Cortex of kidney (tissue), 1 donor: ENCODE measurements at places on chromosomes 12 and 14.

- DNase-seq = no peak
Observed at GRCh38 chr14:90661866-90662265, 154.4 kb downstream of the TTC7B start.

GRCh38 chr12:39125566-39125965 is 220.2 kb upstream of the CPNE8 start:
- DNase-seq = no peak

DNA sequence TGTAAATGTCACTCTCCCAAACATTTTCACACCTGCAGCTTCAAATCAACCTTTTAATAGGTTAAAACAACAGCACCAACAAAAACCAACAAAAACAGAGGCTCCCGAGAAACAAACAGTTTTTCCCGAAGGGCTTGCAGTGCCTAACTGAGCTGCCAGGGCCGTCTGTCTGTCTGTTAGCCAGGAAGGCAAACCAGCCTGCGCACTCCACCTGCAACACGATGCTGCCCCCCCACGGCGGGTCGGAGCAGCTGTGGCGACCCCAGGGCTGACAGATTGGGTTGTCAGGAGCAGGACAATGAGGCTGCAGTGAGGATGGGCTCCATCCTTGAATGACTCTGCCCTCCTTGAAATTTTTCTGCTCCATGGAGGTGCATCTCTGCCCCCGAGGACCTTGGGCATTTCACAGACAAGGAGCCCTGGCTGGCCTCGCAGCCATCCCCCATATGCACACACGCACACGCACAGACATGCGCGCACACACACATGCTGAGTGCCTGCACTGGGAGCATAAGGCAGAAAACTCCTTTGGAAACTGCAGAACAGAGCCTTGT is 2.6 kb downstream of the RTL1 start:
- no peak for DNase-seq

DNA sequence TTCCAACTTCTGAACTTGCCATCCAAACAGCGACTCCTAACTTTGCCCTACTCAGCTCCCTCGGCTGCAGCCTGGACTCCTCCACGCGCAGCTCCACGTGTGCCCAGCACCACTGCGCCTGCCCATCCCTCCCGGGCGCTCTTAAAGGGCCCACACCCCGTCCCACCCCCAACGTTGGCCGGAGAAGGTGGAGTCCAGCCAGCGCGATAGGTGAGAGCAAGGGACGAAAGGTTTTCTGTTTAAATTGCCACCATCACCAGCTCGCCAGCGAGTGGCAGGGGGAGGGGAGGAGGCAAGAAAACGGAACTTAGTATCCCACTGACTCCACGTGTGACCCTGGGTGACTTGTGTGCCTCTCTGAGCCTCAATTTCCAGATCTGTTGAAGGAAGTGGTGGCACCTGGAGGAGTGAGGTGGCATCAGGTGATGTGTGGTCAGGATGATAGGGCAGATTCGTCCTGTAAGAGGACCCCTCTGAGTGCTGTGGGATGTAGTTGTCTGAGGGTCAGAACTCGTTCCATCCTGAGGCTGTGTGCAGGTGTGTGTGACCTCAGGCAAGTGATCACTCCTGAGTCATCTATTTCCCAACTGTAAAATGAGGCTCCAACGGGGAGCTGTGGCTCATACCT is 59.7 kb downstream of the TRPV4 start:
- DNase-seq = peak; percentile 37

DNA sequence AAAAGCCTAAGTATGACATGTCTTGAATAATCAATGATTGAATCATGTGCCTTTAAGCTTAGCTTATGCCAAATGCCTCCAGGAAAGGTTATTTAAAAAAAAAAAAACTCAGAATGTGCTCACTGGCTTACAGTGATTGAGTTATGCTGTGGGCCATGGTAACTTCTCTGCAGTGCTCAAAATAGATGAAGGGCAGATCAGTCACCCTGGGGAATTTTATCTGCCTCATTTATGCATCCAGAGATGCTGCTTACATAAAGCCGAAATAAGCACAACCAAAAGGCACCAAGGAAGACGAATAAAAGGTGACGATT is 118.7 kb upstream of the MDM1 start:
- no peak for DNase-seq

GRCh38 chr12:65808580-65808979 is 15.7 kb upstream of the HMGA2 start:
- DNase-seq = no peak

DNA sequence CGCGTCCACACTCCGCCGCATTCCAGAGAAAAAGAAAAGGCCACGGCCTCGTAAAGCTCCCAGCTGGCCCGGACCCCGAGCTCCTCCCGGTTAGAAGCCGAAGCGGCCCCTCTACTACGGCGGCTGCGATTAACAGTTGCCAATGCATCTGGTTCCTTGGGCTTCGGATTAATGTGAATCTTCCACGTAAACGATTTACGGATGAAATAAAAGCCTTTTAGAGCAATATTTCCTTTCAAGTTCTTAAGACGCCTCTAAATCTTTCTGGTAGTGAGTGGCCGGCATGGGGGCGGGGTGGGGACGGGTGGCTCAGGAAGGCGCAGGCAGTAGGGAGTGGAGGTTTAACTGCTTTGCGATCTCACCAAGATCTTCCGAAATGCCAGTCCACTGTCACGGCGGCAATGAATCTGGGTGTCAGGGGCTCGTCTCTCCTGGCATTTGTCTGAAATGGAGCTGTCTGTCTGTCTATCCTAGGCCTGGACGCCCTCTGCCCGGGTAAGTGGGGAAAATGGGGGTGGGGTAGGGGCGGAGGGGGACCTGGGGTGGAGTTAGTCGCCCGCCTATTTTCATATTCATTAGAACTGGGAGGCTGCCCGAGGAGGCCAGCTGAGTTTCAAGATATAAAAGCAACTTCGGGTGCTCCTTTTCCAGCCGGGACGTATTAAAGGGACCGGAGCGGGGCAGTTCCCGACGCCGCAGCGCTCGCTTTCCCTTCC is 413 bp upstream of the ALX1 start:
- no peak for DNase-seq

DNA sequence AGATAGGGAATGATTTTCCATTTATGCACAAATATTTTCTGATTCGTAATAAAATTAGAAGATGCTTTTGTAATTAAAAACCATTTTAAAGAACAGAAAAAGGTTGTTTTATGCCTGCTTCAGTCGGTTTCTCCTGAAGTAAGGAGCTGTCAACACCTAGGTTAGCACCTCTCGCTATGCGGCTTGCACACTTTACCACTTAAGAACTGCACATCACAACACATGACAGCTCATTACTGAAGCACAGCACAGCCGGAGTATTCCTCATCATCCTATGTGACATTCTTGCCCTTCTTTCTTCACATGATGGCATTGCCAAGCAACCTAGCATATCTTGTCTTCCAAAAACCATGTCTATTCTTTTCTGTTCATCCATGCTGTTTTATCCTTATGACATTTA is 5.4 kb upstream of the WIF1 start:
- DNase-seq = no peak

DNA sequence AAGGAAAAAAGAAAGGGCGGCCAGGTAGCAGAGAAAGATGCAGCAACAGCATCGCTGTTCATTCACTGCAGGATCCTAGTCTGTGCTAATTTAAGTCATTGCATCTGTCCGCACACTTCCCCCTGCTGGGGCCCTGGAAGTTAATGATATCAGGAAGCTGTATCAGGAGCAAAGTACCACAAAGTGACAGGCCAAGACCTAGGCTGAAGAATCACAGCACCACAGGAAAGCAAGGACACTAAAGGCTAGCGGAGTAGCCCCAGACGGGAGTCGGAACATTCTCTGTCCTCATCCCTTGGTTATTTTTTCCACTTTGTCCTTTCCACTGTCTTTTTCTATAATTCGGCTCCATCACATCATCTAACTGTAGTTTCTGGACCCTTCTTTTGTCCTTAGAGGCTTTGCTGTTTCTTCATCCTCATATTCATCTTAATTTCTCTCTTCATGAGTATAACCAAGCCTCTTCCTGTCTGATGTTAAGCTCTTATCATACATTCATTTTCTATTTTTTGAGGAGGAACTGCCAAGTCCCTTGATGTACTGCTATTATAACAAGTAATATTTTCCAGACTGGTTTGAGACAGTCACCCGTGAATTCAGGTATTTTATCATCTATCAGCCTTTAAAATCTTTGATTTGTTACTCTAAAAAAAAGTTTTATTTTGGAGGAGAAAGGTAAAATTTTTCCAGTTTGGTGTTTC is 28.3 kb downstream of the DUSP16 start:
- DNase-seq = no peak

DNA sequence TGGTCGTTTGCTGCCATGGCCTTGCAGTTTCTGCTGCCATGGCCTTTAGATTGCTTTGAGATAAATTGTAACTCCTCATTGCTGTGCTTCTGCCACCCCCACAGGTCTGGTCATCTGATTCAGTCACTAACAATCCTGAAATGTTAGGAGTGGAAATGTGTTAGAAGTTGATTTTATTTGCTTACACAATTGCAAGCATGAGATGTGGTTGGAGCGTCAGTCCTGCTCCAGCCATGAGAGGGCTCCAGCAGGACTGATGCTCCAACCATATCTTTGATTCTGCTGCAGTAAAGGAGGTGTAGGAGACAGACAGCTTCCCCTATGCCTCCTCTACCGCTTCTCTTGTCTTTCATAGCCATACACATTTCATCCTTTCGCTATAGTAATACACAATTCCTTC is 226.8 kb upstream of the RGS6 start:
- no peak for DNase-seq

DNA sequence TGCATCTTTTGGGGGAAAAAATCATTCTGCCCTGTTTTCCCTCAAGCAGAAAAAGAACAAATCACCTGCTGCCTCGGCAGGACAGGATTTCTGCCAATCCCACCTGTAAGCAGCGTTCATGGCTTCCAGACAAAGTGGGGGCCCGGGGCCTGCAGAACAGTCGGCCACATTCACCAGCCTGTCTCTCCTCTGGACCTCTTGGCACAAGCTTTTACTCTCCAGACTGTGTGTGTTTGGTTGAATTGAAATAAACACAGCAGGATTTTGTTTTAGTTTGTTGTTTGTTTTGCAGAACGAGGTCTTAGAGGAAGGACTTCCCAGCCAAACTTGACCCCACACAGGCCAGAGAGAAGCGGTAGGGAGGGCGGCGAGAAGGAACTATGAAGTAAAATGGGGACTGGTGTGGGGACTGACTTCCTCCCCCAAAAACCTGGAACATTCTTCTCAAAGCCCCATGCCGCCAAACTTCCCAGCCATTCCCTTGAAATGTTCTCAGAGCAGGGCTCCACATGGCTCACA is 41.7 kb upstream of the FOS start:
- DNase-seq = no peak

DNA sequence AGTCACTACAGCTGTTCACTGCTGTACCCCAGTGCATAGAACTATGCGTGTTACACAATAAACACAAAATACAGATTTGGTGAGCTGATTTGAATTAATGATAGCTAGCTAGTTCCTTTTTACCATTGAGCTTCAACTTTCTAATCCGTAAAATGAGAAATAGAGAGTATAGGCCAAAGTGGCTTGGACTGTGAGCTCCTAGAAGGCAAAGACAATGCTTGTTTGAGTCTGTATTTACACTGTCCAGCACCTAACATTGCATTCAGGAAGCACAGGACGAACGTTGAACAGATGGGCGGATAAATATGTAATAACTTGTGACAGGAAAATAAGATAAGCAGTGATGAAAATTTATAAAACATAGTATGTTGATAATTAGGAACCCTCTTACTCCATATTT is 31.5 kb downstream of the SLC17A8 start:
- no peak for DNase-seq

GRCh38 chr12:50032854-50033581 is 7.7 kb upstream of the RACGAP1 start:
- DNase-seq = no peak

DNA sequence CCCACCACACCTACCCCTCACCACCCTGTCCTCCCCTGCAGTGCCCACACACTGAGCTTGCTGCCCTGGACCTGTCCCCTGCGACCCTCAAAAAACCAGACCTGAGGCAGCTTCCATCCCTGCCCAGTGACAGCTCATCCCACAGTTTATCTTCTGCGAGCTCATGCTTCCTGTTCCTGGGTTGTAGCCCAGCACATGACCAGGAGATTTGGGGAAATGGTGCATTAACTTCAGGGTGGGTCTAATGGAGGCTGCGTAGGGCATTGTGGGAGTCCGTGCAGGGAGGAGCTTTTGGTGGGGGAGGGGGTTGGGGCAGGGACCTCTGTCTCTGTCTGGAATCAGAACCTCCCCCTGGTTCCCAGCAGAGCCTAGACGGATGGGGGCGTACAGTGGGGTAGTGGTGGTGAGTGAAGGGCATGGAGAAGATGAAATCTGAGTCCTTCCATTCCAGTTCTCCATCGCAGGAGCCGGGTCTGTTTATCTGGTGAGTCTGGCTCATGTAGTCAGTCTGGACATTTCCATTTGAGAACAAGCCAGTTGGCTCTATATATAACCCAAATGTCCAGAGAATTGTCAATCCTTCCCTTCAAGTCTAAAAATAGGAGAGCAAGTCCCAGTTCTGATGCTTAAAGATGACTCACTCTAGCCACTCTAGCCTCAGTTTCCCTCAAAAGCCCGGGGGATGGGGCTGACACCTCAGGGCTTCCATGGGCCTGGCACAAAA is 270.9 kb downstream of the CACNA1C start:
- DNase-seq = no peak

DNA sequence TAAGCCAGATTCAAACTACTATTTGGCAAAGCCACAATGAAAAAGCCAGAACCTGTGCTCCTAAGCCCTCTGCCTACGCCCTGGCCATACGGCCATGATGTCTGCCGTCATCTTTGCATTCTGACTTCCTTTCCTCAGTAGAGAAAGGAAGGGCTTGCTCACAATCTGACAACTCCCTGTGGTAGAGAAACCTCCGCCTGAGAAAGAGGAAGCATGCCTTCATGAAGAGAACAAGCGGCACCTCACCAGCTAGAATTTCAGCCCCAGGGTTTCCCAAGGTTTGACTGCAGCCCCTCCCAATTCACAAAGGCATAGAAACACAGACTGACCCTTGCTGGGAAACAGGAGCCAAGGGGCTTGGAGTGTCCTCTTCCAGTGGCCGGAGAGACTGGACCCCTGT is 25.7 kb downstream of the TEP1 start:
- DNase-seq = no peak

DNA sequence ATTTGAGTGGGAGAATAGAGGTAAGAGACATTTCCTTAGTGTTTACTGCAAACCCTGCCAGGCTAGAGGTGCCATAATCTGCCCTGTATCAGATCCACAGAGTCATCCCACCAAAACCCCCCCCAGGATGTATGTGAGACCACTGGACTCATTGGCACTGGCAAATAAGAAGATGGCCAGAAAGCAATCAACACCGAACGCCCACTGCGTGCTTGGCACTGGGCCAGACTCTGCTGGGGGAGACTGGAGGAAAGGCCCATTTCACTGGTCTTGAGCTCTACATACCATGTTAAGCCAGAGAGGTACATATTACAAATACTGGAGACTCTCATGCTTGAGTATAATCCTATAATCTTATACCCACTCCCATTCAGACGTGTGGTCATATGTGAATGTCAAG is 44.0 kb downstream of the SMUG1 start:
- DNase-seq = no peak

DNA sequence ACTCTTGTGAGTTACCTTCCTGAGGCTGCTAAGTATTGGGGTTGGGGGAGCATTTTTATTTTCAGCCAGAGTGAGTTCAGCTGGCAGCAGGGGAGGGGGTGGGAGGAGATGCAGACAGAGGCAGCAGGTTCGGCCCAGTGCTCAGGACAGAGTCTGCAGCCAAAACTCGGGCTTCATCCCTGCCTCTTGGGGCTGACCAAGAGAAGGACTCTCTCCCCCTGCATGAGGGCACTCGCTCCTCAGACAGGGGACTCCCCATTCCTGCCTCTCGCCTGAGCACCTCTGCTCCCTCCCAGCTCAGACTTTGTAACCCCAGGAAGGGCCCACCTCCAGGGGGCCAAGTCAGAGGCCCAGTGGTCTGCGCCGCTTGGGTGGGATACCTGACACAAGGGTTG is 1.1 kb upstream of the AKT1 start:
- no peak for DNase-seq

GRCh38 chr12:16048511-16048910 is 137.4 kb downstream of the DERA start:
- no peak for DNase-seq
